CD4-positive, alpha-beta T cell treated with Interleukin-6 for 4 hours (primary cell): ENCODE measurements at places on chromosomes 3 and 15.

- no peak for DNase-seq
Observed at GRCh38 chr3:52249683-52250082, 4.1 kb downstream of the PPM1M start.

DNA sequence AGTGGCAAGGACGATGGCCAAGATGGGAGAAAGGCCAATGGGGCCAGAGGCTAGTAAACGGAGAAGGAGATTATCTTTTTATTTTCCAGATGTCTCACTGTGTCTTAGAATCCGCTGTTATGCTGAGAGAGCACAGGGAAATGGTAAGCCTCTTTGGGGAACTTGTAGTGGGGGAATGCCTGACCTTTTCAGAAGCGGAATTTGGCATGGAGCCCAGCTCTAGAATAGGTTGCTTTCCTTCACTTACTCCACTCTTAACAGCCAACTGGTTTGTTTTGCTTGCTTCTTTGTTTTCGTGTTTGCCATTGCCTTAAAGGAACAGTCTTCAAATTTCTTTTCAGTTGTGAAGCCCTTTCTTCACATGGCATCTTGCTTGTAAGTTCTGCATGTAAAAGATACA, 316.2 kb upstream of the THRB start:
- DNase-seq, result no peak

DNA sequence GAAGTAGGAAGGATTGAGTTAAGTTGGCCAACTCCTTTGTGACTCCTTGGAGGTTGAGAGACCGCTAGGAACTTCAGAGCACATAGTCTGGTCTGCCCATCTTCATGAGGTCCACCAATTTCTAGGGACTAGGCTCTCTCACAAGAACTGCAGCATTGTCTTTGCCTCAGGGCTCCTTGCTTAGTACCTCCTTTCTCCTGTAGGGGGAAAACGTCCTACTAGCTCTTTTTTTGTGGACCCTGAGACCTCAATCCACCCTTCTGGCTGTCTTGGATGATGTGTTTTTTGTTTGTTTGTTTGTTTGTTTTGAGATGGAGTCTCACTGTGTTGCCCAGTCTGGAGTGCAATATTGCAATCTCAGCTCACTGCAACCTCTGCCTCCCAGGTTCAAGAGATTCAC, 21.6 kb downstream of the REC114 start:
- DNase-seq, result no peak

DNA sequence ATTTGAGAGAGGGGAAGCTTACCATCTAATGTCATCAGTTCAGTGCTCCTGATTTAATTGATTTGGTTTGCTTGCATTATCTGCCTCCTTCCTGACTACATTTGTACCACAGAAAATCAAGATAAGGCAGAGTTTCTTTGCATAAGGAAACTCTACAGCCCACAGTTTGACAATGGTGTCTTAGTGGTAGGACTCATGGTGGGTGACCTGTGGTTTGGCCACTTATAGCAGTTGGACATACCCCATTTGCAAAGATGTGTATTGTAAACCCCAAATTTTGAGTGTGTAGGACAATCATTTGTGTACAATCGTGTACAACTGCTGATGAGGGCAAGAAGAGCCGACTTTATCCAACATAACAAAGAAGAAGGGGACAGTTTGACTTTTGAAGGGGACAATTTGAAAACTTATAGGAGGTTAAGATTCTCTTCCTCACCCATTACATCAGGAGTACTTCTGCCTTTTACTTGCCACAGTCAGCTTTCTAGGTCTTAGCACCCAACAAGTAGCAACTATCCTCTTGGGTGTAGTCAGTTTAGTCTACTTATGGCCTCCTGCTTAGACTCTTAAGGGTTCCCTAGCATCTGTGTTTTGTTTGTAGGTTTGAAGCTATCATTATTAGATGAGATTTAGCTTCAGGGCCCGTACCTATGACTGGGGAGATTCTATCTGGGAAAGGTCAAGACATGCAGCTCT, 6.2 kb downstream of the TGFBR2 start:
- DNase-seq, result no peak

DNA sequence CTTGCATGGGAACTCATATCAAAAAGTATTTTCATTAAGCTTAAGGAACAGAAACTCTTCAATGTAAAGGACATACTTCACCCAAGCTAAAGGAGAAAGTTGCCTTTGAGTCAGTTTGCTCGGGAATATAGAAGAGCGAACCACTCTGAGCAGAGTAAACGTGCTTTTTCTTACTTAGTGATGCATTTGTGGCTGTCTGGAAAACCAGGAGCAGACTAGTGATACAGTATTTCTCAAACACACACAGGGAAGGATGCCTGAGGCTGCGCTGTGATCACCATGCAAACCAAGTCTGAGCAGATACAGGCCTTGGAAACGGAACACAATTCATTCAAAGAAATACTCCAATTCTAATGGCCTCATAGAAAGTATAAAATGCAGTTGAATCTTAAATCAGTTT, 121.0 kb upstream of the CDIN1 start:
- DNase-seq, result no peak

GRCh38 chr3:126578702-126579101, 20.0 kb upstream of the C3orf22 start:
- no peak for DNase-seq

- DNase-seq, result no peak
Observed at GRCh38 chr3:48217449-48217848, 5.8 kb upstream of the CAMP start.

GRCh38 chr3:72862314-72863090, 14.3 kb upstream of the SHQ1 start:
- no peak for DNase-seq

DNA sequence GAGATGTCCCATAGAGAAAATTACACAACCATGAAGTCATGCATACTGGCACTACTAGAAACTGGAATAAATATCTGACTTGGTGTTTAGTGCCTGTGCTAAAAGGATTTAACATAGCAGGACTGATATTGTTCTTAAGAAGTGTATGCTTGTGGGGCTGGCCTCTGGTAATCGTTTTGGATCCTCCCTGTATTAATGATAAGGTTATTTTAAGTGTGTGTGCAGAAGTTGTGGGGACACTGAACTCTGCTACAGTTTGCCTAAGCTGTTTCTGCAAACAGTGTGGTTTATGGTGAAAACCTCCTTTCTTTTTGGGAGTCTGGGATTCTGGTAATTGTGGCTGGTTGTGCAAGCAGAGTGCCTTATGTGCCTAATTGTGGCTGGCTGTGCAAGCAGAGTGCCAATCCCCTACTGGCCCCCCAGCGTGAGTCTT, 120.8 kb downstream of the CLASP2 start:
- DNase-seq, result no peak

DNA sequence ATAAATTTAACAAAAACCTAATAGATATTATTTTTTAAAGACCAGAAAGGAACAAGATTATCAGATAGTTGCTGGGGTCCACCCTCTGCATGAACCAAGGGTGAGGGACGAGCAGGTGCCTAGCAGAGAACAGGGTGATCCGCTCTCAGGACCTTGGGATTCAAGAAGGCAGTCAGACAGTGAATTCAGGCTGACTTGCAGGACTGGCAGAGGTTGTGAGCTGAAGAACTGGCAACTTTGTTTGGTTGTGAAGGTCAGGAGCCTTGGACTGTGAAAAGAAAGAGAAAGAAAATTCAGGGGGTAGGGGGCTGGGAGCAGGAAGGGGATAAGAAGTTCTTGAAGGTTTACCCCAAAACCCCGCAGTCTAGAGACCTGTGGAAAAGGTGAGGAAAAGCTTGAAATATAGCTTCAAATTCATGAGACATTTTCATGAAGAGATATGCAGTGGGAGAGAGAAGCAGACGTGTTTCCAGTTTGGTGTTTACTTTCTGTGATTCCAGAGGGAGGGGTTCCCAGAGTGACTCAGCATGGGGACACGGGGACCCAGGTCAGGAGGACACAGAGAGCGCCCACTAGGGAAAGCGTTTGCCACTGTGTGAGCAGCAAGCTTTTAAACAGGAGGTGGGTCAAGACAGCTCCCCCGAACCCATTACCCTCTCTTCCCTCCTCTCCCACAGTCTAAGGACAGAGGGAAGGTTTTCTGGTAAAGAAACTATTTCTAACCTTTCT, 217.2 kb upstream of the UMPS start:
- no peak for DNase-seq
